ENCODE measurements at places on chromosomes 1 and 21.
A peak's percentile ranks its signal among the peaks of the same experiment; 100 is the strongest.

DNA sequence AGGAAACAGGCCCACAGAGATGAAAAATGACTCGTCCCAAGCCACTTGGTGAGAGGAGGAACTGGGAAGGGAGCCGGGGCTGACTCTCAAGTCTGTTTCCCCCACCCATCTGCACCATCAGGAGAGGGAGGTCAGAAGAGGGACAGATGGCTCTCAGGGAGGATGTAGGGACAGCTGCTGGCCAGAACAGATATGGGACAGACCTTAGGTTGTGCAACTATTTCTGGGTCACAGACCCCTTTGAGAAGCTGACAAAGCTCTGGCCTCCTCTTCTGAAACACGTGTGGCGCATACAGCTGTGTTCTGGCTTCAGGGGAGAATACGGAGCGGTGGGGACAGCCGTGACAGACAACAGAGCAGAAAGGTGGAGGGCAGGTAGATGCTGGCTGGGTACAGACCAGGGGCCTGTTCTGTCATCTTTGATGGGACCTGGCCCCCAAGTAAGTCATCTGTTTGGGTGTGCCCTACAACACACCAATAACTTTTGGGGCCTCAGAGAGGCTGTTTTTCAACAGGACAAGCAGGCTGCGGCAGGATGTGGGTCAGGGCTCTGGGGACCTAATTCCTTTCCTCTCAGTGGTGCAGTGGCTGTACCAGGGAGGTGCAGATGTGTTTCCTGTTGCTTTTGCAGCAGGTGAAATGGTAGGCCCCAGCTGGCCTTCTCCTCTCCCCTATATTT lies 7.3 kb downstream of the SH3BGRL3 start:
- DNase-seq = peak; percentile 63

- no peak for DNase-seq
Observed at GRCh38 chr1:183871601-183872000, 66.7 kb downstream of the RGL1 start.

- DNase-seq = no peak
Observed at GRCh38 chr1:235442788-235443429, 61.3 kb downstream of the B3GALNT2 start.

DNA sequence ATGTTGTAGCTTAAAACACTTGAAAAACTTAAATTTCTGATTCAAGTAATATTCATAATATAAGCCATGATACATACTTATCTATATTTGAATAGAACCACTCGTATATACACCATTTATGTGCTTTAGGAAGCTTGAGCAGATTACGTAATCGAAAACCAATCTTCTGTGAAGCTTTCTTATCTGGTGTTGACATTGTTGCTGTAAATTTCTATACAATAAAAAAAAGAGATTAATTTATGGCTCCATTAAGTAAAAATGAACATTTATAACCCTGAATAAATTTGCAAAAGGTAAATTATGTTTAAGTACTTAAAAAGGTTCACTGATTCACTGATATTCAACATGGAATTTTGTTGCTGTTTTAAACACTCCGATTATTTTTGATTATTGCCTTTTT lies 21.4 kb downstream of the LIN9 start:
- DNase-seq = no peak

- DNase-seq = no peak
Observed at GRCh38 chr1:98403963-98404480, 257.5 kb upstream of the SNX7 start.

DNA sequence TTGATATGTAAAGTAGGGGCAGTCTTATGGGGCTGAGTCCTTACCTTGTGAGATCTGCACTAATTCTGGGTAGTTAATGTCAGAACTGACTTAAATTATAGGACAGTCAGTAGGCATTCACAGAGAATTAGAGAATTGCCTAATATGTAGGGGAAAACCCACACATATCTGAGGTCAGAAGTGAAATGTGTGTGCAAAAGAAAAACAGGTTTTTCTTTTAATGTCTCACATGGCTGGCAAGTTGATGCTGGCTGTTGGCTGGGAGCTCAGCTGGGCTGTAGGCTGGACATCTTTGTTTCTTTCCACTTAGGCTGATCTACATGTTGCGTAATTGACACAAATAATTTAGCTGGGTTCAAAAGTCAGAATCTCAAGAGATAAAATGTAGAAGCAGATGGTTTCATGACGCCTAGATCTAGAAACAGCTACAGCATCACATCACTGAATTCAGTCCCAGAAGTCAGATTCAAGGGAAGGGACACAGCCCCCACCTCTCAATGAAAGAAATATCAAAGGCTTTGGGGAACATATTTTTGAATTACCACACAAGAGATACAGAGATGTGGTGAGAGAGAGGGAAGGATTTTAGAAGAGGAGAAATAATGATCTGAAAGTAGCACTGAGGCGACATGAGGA lies 98.9 kb downstream of the TNFSF18 start:
- DNase-seq = no peak

DNA sequence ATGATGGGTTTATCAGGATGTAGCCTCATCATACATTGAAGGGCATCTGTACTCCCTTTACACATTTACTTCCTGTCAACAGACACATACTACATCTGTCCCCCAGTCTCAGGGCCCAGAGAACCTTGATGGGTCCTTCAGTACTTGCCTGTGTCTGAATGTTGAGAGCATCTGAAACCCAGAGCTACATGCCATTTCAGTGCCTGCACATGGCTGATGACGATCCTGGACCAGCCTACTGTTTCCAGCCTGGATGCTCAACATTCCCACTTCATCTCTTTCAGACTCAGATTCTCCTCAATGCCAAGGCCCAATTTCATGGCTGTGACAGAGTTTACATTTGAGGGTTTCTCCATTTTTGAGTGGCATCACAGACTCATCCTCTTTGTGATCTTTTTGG lies at the start of gene OR10J4:
Gene OR10J4, plus strand, starts transcription at position 301 of the 400 bp plus-strand sequence.
- no peak for DNase-seq

- DNase-seq = no peak
Observed at GRCh38 chr1:25936947-25937346, 30.7 kb upstream of the STMN1 start.

DNA sequence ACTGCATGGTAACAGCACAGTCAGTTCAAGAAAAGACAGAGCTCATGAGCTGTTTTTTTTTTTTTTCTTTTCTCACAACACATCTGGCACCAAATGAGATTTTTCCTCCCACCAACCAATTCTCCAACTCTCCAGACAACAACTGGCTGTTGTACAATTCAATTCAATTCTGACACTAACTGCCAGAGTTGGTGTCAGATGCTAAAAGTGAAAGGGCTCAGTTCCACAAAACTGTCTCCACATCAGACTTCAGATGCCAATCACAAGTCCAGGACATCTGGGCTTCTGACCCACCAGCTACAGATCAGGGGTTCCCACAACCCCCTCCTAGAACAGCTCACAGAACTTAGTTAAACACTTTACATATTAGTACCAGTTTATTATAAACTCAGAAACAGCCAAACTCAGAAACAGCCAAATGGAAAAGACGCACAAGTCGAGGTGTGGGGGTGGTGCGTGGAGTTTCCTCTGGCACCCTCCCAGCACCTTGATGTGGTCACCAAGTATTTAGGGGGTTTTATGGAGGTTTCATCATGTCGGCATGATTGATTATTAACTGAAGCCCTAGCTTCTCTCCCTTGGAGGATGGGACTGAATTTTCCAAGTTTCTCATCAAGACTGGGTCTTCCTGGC lies 39.2 kb upstream of the LRRC8D start:
- DNase-seq = peak; percentile 50

- no peak for DNase-seq
Observed at GRCh38 chr1:176157995-176158394, 49.1 kb downstream of the COP1 start.

GRCh38 chr1:46289976-46290375 lies 13.4 kb downstream of the LRRC41 start:
- DNase-seq = no peak

GRCh38 chr1:161849518-161849917 lies 83.4 kb downstream of the ATF6 start:
- DNase-seq = no peak

DNA sequence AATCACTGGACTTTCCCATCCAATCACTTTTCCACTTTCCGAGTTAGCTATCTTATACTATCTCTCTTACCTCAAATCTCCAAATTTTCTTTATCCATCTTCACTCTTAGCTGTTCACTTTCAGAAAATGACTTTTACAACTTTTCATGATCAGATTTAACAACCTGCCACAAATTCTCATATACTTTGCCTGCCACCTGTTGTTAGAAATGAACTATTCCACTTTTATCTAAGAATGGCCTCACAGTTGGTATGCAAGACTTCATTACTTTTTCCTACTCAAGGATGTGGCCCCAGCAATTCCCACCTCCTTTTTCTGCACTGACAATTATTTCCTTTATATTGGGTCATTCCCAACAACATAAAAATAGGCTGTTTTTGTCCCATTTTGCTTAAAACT lies 93.6 kb upstream of the DEPDC1 start:
- DNase-seq = no peak

DNA sequence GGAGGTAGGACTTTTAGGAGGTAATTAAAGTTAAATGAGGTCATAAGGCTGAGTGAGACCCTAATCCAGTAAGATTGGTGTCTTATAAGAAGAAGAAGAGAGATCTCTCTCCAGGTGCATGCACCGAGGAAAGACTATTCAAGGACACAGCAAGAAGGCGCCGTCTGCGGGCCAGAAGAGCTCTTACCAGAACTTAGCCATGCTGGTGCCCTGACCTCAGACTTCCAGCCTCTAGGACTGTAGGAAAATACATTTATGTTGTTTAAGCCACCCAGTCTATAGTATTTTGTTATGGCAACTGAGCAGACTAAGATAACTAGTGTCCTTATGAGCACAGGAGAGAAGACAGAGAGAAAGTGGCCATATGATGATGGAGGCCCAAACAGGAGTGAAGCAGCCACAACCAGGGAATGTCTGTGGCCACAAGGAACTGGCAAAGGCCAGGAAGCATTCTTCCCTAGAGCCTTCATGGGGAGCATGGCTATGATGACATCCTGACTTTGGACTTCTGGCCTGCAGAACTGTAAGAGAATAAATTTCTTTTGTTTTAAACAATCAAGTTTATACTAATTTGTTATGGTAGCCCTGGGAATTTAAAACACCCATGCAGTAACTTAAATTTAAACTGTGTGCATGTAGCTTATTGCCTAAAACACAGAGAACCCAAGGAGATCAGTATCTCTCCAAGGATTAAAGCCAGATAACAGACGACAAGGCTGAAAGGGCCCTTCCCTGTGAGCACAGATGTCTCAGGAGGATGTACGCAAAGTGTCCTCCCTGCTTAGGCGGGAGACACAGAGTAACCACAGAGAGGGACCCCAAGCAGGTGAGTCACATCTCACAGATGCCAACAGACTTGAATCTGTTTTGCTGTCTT lies 9.9 kb upstream of the CD58 start:
- no peak for DNase-seq

DNA sequence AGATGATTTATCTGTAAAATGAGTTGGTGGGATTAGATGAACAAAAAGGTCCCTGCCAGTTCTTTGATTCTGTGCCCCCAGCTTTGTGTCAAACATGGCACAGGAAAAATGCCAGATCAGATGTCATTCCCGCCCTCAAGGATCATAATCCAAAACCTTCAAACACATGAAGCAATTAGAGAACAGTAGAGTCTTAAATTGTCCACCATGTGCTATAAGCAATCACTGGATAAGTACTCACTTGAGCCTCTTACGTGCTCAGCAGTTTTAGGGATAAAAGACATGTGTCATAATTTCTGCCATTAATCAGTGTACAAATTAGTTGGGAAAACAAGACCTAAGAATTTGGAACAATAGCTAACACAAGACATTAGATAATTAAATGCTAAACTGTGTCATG lies 15.4 kb upstream of the KIAA0040 start:
- no peak for DNase-seq

DNA sequence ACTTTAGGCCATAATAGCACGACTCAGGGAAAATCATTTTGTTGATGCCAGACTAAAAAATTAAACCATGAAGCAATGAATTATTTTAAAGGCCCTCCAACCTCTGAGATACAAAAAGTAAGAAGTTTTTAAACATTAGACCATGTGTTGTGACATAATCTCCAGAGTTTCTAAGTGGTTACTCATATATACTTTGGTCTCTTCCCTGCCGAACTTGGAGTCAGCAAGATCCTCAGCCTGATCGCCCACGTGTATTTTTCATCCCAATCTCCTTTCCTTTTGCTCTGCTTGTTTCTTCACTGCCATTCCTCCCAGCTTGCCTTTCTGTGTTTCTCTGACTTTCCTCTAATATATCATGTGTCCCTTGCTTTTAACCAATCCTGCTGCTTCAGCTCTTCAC lies 3.8 kb downstream of the ARV1 start:
- DNase-seq = no peak

GRCh38 chr1:39272027-39272797 lies 67.7 kb downstream of the MACF1 start:
- no peak for DNase-seq

DNA sequence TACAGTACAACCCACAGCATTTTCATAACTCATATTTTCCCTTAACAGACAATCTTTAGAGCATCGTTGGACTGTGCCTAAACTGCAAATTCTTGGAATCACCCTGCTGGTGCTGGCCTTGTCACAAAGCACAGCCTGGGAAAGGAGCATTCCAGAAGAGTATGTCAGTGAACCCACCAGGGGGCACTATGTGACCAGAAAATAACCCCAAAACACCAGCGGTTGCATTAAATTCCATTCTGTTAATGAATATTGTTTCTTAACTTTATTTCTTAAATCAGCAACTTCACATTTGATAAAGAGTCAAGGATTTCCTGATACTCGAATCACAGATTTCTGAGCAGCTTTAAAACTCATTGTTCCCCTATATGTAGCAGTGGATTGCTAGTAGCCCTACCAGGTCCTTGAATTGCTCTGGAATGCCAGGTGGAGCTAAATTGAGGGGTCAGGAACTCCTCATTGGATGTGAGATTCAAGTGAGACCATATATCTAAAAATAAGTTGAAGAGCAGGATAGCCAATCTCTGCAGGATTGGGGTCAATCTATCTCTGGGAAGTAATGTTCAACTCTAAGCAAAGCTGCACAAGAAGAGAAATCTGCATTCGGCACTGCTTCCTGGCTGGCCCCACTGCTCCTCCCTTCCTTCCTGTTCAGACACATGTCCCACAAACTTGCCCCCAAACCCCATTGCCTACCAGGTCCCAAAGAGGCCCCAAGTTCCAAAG lies 12.7 kb upstream of the RAB4A start:
- DNase-seq = peak; percentile 61

DNA sequence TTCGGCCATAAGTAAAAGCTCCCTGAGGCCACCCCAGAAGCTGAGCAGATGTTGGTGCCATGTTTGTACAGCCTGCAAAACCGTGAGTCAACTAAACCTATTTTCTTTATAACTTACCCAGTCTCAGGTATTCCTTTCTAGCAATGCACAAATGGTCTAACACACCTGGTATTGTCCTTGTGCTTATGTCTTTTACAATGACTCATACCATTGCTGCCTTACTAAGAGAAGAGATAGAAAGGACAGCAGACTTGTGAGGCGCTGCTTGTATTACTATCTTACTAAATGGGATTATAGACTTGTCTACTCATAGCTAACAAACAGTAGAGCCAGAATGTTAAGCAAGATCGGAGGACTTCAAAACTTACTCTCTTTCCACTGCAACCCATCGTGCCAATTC lies 18.5 kb upstream of the CYYR1 start:
- no peak for DNase-seq

- DNase-seq = no peak
Observed at GRCh38 chr1:93596329-93597089, 85.1 kb downstream of the BCAR3 start.

- no peak for DNase-seq
Observed at GRCh38 chr1:175237389-175237788, 44.8 kb upstream of the KIAA0040 start.

Data from effector memory CD8-positive, alpha-beta T cell (primary cell).